GM10248 (cell line): ENCODE measurements at places on chromosomes 3 and 15.

- no peak for DNase-seq
Measured at GRCh38 chr15:68578980-68579935, at the start of gene CORO2B. CORO2B (plus strand) TSS chr15:68578993; CDS start chr15:68579263, 270 bp downstream.

- no peak for DNase-seq
Measured at GRCh38 chr3:186643493-186643892, 3.3 kb downstream of the FETUB start.

DNA sequence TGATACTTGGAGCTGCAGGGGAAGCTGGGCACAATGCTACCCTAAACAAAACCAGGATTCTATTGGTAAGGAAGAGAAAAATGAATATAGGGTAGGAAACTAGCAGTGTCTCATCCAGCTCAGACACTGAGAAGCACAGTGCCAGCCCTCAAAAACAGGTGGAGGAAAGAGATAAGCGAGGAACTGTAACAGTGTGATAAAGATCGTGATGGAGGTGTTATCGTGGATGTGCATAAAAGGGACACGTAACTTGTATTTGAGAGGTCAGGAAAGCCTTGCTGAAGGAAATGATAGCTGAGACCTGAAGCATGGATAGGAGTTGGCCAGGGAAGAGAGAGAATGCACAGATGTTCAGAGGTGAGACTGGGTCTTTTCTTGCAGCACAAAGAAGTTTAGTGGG lies 27.4 kb downstream of the MIX23 start:
- no peak for DNase-seq

GRCh38 chr15:22968366-22968765 lies 11.8 kb downstream of the CYFIP1 start:
- DNase-seq: no peak

DNA sequence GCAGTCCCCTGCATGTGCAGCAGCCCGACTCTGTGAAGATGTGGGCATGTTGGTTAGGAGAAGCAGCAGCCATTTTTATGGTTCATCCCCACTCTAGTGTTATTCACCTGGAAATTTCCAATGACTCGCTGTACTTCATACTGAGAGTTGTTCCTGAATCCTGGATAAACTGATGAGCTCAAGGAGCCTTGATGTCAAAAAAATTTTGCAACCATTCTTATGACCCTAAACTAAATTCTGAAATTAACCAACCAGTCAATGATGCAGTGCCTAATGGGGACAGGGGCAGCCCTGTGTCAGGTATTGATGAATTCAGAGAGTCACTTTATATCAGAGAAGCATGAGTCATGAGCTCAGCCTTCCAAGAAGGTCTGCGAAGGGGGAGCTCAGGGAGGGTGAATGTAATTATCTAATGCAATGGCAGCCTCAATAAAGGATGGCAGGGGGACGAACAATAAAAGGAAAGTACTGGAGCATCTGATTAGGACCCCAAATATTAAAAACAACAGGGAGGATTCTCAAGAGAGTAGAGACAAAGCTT lies 108.4 kb upstream of the VEPH1 start:
- DNase-seq: no peak

DNA sequence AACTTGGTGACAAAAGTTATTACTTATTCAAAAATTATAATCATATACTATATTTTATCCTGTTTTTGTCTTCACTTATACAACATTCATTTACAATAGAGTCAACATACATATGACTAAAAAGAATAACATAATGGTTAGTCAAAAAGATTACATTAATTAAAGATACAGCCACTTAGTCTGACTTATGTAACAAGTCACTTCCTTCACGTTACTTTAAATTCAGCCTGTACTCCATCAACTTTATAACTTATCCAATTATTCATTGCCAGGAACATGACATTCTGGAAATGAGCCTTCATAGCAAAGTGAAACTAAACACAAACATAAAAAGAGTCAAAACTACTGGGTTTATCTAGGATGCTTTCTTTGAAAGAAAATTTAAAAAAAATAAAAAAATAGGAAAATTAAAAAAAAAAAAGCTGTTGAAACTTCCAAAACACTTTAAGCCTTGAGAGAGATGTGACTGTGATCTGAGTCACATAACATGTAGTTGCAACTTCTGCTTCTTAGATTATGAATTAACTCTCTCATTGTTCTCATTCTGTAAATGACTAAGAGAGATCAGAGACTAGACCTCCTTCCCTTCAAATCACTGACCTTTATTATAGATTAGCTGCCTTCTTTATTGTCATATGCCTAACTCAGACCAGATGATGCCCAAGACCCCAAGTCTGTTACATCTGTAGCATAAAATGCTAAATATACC lies 107.8 kb downstream of the MYRIP start:
- DNase-seq: no peak

DNA sequence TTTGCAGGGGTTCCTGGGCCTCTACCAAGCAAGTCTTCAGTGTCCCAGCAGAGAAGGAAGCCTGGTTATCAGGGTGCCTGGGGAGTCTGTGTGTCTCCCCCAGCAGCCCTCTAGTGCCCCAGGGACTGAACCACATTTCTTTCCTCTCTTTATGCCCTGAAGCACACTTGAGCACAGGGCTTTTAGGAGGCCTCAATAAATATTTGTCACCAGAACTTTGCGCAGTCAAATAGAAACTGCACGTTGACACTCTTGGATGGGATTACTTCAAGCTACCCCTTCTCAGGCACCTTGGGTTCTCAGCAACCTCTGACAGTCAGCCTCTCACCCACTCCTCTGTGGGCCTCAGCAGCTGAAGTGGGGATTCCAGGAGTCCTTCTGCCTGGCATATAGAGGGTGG lies 226.6 kb upstream of the HES1 start:
- DNase-seq: peak; percentile 41

DNA sequence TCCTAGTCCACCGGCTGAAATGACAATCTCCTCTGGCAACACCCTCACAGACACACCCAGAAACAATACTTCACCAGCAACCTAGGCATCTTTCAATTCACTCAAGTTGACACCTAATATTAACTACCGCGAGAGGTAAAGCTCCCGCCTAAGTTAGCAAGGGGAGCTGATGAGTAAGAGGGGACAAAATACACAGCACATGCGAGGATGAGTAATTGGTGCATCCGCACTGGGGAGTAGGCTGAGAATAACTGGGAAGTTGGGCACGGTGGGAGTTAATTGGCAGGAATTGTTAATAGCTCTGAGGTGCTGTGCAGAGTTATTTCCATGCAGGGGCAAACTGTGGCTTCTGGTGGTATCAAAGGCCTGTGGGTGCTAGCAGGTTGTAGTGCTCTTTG lies 14.5 kb upstream of the PLD1 start:
- DNase-seq: no peak

GRCh38 chr15:48406911-48407310 lies 75.7 kb downstream of the DUT start:
- no peak for DNase-seq

DNA sequence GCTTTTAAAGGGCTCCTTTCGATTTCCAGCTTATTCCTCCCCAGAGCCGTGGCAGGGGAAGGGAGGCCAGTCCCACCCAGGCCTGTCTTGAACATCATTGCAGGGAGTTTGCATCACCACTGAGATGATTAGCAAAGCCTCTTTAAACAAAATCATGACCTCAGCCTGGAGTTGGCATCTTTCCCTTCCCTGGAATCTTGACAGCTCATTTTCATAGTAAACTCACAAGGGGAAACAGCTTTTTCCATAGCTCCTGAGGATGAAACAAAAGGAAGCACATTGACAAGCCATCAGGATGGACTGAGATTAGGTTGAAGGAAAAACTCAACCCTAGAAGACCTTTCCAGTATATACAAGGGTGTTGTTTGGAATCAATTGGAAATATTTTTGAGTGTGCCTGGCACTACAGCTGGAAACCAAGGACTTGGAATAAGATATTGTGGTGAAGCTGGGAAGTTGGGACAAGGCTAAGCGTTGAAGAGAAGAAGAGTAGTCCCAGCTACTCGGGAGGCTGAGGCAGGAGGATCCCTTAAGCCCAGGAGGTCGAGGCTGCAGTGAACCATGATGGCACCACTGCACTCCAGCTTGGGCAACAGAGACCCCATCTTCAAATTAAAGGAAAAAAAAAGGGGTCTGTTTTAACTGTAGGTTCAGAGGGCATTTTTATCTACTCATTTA lies 3.1 kb upstream of the LARP6 start:
- no peak for DNase-seq

DNA sequence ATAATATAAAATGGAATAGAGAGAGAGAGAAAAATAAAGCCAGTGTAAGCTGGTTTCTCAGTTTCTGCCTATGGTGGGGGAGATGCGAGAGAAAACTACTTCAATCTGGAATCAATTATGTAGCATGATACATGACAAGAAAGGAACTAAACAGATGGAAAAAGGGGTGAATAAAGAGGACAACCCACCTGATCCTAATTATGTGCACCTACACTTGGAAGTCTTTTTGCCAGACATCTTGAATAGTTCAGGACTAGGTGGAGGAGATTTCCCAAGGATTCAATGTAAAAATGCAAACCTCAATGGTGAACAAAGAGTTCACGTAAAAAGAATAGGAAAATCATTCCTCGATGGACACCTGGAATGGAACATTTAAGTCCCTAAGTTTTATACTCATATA lies 524.4 kb upstream of the RGMA start:
- DNase-seq: no peak

DNA sequence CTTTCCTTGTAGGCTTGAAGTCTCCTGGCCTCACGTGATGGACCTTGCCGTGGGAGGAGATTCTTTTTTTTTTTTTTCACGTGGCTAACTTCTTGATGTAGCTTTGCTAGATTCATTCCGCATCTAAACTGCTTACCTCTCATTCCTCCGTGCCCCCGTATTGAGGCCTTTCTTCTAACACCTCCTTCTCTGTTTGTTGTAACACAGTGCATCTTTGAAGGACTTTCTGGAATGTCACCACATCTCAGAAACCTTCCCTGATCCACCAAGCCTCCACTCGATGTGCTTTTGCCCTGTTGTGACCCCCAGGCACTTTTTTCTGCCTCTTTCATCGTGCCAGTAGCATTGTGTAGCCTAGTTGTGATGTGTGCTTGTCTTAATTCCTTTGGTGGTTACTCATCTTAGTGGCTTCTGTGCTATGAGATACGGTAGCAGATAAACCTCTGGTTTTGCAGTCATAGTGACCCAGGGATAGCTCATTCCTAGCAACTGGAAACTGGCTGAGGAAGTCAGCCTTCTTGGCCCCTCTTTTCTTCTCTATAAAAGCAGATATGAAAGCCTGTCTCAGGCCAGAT lies 1.6 kb upstream of the BNC1 start:
- DNase-seq: no peak

- DNase-seq: no peak
Measured at GRCh38 chr3:178048768-178049167, 487.5 kb upstream of the KCNMB2 start.

GRCh38 chr3:156902916-156903315 lies 76.8 kb downstream of the LEKR1 start:
- no peak for DNase-seq

GRCh38 chr3:69764121-69764741 lies 25.0 kb downstream of the MITF start:
- DNase-seq: peak; percentile 16

GRCh38 chr15:100265641-100266035 lies 76.1 kb downstream of the ADAMTS17 start:
- DNase-seq: no peak

DNA sequence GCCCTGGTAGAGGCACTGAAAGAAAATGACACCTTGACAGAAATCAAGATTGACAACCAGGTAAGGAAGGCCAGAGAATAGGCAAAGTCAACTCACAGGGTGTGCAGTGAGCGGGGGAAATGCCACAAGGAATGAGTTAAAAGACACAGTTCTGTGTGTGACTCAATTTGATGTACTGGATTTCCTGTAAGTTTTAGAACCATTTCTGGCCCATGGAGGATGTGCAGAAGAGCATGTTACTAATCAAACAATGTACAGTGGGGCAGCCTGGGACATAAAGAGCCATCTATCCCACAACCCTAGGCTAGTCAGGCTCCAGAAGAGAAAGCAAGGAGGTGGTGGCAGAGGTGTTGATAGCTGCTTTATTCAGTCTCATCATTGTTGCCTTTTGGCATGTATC lies 31.2 kb upstream of the TMOD3 start:
- DNase-seq: no peak

DNA sequence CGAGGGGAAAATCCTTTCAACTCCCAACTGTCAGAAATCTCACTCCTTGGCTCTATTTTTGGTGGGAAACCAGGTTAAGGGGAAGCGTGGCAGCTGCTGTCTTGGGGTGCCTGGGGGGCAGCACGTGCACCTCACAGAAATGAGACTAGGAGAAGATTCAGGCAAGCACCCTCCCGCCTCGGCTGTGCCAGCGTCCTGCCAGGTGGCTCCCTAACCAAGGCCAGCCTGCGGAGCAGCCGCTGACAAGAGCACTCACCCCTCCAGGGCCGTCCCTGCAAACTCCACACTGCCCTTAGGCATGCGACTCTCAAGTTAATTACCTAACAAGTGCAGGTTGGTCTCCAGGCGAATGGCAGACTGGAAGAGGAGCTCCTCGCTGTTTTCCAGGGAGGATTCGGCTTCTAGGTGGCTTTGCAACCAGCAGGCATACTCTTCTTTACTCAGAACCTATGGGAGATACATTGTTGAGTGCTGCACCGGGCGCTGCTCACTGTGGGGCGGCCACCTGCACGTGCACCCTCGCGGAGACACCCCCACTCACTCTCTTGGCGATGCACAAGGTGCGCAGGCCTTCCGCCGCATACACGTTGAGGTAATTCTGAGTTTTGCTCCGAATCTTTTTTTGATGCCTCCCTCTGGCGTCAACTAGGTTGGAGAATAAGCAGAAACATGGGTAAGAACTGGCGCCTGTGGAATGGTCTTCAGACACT lies 155.3 kb downstream of the ATP10A start:
- DNase-seq: no peak

GRCh38 chr3:53833700-53834099 lies 12.5 kb downstream of the CHDH start:
- no peak for DNase-seq

- DNase-seq: peak; percentile 46
Measured at GRCh38 chr3:48679411-48680391, 6.0 kb downstream of the NCKIPSD start.

- DNase-seq: no peak
Measured at GRCh38 chr3:133987948-133988484, 41.7 kb downstream of the SLCO2A1 start.

DNA sequence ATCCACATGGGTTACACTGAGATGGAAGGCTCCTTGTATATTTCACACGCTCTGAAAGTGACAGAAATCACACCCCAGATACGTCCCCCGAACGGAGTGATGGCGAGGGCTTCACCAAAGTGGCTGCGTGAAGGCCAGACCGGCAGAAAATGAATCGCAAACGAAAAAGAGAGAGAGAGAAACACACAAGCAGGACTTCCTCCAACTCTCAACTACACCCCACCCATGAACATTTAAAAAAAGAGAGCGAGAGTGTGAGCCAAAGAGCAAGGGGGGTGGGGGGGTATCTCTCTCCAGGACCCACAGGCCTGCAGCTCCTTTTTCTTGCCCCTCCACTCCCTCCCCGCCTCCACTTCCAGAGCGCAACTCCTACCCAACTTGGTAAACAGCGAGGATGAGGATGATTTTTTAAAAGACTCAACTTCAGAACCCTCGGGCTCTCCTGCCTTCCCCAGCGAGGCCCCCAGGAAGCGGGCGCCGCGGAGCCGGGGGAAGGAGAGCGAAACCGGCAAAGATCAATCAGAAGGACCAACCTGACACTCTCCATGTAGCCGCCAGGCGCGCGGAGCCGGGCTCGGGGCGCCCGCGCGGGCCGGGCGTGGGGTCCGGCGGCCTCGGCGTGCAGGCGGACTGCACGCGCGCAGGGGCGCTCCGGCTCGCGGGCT lies 519.1 kb downstream of the FOXP1 start:
- DNase-seq: peak; percentile 21
